Endothelial cell (in vitro differentiated cells): ENCODE measurements at places on chromosomes 1 and 21. TPM values are rescaled to one million over a fixed set of nuclear protein-coding genes. Genes with fewer than 3 reads are reported as not detected.

CLCA2 gene
- total RNA-seq = not detected

CD101 gene
- 0.10 TPM for total RNA-seq

TDRD5 gene
- not detected for total RNA-seq

GRCh38 chr1:11952455-11953109, 18.1 kb downstream of the PLOD1 start:
- no peak overlapping the region for H3K4me3 ChIP-seq
- DNase-seq = no peak
- H3K4me1 ChIP-seq = no peaks in the 10 kb centered on the region
- peaks cover 3% of the 10 kb centered on the region for H3K27me3 ChIP-seq

GRCh38 chr1:33332357-33332789, 11.5 kb upstream of the A3GALT2 start:
- peak overlapping the region; percentile 72 for H3K4me3 ChIP-seq
- DNase-seq = no peak
- H3K27me3 ChIP-seq = peaks cover 5% of the 10 kb centered on the region
- peaks cover 54% of the 10 kb centered on the region for H3K36me3 ChIP-seq
- peak overlapping the region; percentile 67 for H3K27ac ChIP-seq

GRCh38 chr1:201356701-201357100, 20.8 kb downstream of the TNNT2 start:
- no peak for DNase-seq
- H3K27ac ChIP-seq = no peak overlapping the region
- H3K4me1 ChIP-seq = peaks cover 15% of the 10 kb centered on the region
- H3K4me3 ChIP-seq = no peak overlapping the region
- no peaks in the 10 kb centered on the region for H3K36me3 ChIP-seq
- peaks cover 12% of the 10 kb centered on the region for H3K27me3 ChIP-seq
